ENCODE measurements at places on chromosomes 4 and X.

DNA sequence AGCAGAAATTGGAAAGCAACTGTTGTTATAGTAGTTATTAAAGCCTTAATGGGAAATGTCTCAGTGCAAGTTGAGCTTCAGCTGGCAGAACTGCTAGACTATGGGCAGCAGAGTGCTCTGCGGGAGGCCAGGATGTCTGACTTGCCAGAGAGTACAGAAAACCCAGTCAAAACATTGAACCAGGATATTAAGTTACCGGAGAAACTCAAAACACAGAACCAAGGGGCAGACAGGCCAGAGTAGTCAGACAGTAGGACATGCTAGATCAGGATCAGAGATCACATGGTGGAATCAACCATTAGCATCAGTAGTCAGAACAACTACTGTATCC, 72.9 kb upstream of the TNIP3 start:
- no peak for DNase-seq

GRCh38 chr4:86961605-86962295, 26.9 kb downstream of the AFF1 start:
- no peak for DNase-seq

DNA sequence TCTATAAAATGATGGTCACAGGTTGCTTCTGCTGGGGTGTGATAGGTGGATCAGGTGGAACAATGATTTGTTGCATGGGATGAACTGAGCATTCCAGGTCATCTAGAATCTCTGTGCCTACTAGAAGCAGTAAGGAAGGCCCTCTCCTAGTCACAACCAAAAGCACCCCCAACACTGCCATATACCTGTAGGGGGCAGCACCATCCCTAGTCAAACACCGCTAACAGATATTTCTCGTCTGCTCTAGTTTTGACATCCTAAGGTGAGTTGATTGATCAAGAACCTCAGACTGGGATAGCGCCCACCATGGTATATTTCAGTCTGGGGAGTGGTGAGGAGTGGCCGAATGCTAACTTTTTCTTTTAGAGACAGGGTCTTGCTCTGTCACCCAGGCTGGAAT, 160.2 kb downstream of the NHS start:
- DNase-seq = peak; percentile 4

- no peak for DNase-seq
These were observed 100.8 kb upstream of the LIMCH1 start for GRCh38 chr4:41437111-41437536.

DNA sequence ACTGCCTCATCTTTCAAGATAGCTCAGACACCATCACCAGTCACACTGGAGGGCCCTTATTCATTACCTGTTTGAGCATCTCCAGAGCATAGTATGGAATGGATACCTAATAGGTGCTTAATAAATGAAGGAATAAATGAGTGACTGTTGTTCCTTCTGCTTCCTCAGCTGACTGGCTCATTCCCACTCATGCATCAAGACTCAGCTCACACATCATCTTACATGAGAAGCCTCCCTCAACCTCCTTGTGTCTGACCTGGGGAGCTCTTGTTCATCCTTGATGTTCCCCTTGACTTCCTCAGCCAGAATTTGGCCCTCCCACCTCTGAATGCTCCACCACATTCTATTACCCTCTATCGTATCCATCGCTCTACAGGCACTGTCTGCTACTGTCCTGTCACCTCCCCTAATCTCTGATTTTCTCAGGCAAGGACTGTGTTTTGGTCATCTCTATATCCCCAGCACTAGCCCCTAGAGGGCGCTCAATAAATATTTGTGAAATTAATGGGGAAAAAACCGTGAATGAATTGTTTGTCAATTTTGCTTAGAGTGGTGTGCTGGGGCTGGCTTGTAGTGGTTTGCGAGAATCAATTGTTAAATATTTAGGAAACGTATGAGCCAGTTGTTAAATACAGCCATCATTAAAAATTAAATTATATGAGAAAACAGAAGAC, 88.3 kb downstream of the NHSL2 start:
- DNase-seq = no peak

DNA sequence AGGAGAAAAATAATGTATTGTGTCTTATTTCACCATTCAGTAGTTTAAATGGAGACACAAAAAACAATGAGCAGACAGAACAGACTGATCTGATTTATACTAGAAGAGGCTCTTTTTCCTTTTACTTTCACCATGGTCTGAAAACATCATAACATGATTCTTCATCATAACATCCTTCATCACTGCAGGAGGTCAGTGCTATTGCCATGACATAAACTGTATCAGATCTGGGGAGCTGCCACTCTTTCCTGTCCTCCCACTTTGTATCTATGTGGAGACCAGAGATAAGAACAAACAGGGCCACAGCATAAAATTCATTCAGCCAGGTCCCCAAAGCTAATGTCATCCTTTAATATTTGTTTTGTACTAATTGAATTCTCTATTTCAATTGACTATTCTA, 25.2 kb downstream of the SOD3 start:
- DNase-seq = no peak

DNA sequence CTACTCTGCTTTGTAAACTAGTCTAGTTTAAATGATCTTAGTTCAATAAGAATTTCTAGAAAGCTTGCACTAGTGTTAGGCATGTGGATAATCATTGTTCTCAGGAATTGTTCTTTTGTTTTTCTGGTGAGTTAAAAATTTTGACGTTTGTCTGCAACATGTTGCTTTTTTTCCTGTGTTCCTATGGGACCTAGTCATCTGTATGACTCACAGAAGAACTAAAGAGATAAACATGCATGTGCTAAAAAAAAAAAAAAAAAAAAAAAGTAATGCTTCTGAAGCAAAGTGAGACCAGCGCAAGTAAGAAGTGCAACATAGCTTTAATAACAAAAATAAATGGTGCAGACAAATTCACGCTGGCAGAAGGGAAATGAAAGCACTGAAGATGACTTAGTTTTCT, 471.2 kb downstream of the IQCM start:
- DNase-seq = no peak

GRCh38 chrX:320126-320783, 1.7 kb upstream of the GTPBP6 start:
- DNase-seq = no peak

DNA sequence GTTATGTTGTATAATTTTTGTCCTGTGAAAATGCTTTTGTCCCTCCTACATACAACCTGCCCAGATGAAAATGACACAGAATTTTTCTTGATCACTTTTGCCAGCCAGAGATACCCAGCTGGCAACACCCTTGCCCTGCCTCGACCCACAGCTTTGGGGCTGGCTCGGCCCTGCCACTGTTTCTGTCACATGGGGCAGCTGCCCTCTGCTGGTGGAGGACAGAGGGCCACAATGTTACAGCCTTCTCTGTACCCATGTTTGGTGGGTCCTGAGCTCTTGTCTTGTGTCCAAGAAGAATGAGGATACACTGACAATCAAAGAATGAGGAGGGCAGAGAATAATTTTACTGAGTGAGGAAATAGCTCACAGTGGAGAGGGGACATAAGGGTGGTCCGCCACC, 31.1 kb downstream of the BMP15 start:
- no peak for DNase-seq

DNA sequence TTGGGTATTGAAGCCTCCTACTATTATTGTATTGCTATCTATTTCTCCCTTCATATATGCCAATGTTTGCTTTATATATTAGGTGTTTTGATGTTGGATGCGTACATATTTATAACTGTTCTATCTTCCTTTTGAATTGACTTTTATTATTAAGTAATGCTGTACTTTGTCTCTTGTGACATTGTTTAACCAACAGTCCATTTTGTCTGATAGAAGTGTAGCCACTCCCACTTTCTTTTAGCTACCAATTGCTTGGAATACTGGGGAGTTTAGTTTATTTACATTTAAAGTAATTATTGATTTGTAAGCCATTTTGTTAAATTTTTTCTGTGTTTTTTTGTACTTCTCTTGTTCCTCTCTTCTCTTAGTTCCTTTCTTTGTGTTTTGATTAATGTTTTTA, 195.9 kb downstream of the GC start:
- DNase-seq = no peak

- DNase-seq = no peak
These were observed at the start of gene CXCL6 for GRCh38 chr4:73836373-73837279. Gene CXCL6, plus strand, starts transcription at chr4:73836678. Its CDS starts 73 bp downstream, at chr4:73836751.

GRCh38 chr4:188266386-188266785, 127.1 kb downstream of the TRIML1 start:
- no peak for DNase-seq

- DNase-seq = no peak
These were observed 291.7 kb upstream of the EMCN start for GRCh38 chr4:100809506-100809905.

GRCh38 chr4:158965226-158965625, 137.7 kb upstream of the RAPGEF2 start:
- no peak for DNase-seq

DNA sequence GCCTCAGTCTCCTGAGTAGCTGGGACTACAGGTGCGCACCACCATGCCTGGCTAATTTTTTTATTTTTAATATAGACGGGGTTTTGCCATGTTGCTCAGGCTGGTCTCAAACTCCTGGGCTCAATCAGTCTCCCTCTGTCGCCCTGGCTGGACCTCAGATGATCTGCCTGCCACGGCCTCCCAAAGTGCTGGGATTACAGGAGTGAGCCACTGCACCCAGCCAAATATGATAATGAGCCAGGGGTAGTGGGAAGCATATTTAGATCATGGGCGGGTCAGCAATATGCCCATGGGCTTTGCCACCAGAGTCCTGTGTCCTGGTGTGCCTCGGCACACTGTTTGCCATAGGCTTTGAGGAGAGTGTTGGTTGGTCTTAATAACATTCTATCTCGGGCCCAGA, 71.8 kb downstream of the FAM193A start:
- no peak for DNase-seq

- no peak for DNase-seq
These were observed 359.3 kb upstream of the GALNT7 start for GRCh38 chr4:172809319-172809718.

- no peak for DNase-seq
These were observed 640.1 kb downstream of the ARAP2 start for GRCh38 chr4:35604252-35604651.
